ENCODE measurements at places on chromosomes 2 and 18.

GRCh38 chr2:29031046-29031445 is 43.3 kb downstream of the PCARE start:
- DNase-seq = no peak

DNA sequence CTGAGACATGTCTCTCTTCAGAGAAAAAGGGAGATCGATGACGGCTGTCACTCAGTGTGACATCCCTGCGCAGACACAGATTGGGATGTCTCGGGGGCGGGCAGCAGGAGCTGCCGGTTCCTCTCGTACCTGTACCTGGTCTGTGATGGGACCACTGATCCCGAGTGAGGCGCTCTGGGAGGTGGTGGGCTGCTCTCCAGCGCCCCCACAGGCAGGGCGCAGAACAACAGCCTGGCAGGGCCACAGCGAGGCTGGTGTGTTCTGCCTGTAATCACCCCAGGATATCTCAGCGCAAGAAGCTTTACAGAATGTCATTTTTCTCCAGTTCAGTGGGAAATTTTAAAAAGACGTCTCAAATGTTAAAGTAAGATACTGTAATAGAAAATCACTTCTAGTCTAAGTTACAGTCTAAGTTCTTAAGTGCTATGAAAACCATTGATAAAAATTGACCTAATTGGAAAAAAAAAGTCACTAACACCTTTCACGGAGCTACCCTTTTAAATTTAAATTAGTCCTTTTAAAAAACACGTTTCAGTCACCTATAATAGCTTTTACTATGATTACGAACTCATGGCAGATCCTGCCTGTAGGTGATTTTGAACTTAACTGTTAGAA is 189.8 kb downstream of the SNTG2 start:
- DNase-seq = peak; percentile 37

GRCh38 chr2:178241844-178242551 is 47.7 kb downstream of the OSBPL6 start:
- peak; percentile 53 for DNase-seq

GRCh38 chr2:1788478-1788959 is 44.2 kb upstream of the PXDN start:
- no peak for DNase-seq

GRCh38 chr2:223123855-223124610 is 72.0 kb downstream of the KCNE4 start:
- no peak for DNase-seq

Measured in suppressor macrophage (primary cell).